ENCODE measurements at places on chromosomes 1 and 21.

GRCh38 chr1:160358073-160358472 is 8.8 kb upstream of the NHLH1 start:
- no peak for DNase-seq

GRCh38 chr1:151540982-151541377 is 871 bp downstream of the TUFT1 start:
- no peak for DNase-seq

GRCh38 chr1:241776911-241777310 is 71.1 kb upstream of the EXO1 start:
- DNase-seq = peak; percentile 20

DNA sequence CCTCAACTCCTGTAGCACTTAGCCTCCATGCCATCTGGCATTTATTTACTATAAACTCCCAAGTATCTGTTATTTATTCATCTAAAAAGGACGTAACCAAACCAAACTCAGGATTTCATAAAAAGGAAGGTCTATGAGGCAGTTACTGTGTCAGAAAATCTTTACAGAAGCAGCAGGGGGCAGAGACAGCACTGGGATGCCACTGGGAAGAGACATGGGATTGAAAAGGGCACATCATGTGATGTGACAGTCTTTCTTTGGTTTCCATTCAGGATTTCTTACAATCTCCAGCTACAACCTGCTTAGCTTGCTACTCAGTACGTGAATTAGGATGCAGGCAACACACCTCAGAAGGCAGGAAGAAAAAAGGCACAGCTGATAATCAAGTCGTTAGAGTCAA is 31.2 kb downstream of the SPRTN start:
- DNase-seq = no peak

DNA sequence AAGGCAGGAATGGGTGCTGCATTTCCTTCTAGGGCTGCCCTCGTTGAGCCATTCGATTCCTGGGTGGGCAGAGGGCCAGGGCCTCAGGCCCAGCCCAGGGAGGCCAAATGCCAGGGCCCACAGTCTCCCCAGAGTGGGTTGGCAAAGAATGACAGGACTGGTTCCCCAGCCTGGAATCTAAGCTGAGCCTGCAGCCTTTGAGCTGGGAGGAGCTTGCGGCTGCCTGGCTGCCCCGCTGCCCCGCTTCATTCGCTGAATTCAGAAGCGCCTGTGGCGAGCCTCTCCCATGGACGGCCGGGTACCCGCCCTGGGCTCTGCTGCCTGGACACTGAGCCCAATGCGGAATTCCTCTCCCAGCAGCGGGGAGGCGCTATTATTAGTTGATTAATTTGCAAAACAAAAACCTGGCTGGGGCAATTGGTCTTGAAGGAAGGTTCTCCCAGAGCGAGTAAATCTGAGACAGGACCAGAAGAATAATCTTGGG is 32.3 kb upstream of the TARDBP start:
- DNase-seq = no peak

DNA sequence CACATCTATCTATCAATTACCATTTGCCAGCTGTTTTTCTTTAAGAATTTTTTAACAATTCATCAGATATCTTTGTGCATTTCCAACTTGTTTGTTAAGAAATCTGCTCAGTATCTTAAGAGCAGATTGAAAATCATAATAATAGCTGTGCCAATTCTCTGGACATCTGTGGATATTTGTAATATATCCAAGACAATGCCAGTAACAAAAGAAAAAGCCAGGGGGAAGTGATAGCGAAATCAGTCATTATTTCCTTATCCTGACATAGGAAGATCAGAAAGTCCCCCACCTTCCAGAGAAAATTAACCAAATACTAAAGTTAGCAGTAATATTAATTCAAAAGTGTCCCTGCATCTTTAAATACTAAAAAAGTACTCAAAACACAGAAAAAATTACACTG is 217.1 kb downstream of the RERE start:
- no peak for DNase-seq

GRCh38 chr1:241994171-241994570 is 4.7 kb downstream of the MAP1LC3C start:
- no peak for DNase-seq

GRCh38 chr1:183804916-183805841 is at the start of gene RGL1:
Gene RGL1, plus strand, starts transcription at chr1:183805120. Its CDS starts 178 bp downstream, at chr1:183805298.
- no peak for DNase-seq

DNA sequence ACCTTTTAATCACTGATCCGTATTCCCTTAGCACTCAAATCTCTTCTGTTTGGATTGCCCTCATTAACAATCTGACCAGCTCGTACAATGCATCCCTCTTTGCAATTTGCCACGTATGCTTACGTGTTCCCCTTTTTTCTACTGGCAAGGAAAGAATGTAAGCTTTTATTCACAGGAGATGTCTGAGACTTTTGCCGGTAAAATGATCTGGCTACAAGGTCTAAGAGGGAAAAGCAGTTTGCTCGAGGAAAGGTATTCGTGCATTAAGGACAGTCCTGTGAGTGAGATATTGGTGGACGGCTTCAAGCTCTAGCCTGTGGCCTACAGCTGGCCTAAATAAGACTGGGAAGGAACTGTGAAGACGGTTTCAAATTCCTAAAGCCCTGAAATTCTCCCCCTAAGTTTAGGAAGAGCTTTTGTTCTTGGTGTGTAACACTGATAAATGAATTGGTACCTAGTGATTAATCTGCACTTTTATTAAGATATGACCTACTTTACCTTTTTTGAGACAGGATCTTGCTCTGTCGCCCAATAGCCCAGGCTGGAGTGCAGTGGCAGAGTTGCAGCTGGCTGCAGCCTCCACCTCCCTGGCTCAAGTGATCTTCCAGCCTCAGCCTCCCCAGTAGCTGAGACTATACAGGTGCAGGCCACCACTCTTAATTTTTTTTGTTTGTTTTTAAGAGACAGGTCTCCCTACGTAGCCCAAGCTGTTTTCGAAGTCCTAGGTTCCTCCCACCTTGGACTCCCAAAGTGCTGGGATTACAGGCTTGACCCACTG is 895 bp upstream of the UBR4 start:
- DNase-seq = no peak

DNA sequence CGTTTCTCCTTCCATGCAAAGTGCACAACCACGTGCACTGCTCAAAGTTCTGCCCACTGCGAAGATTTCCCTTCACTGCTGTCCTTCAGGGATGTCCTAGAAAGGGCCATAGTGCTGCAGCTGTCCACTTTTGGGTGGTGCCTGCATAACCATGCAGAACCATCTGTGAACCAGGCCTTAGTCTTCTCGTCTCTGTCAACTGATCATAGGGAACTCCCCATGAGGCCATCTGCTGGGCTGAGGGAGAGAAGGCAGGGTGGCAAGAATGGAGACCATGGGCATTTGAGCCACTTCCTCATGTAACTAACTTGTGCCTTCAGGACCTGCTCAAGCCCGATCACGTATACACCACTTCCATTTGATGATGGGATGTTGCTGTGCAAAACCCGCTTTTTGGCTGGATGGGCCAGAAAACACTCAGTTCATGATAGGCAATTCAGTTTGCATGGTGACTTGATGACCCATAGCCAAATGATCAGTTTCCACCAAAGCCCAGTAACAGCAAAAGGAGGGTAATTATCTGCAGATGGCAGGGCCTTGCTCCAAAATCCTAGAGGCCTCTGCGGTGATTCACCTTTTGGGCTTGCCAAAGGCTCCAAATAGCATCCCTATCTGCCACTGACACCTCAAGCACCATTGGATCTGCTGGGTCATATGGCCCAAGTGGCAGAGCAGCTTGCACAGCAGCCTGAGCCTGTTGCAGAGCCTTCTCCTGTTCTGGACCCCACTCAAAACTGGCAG is 9.5 kb downstream of the ST6GALNAC5 start:
- no peak for DNase-seq

GRCh38 chr1:240967070-240967724 is 355.2 kb upstream of the GREM2 start:
- no peak for DNase-seq

GRCh38 chr21:32537569-32537881 is 47.8 kb downstream of the TCP10L start:
- no peak for DNase-seq

- no peak for DNase-seq
These were observed 16.9 kb upstream of the SAMD11 start for GRCh38 chr1:906600-907420.

DNA sequence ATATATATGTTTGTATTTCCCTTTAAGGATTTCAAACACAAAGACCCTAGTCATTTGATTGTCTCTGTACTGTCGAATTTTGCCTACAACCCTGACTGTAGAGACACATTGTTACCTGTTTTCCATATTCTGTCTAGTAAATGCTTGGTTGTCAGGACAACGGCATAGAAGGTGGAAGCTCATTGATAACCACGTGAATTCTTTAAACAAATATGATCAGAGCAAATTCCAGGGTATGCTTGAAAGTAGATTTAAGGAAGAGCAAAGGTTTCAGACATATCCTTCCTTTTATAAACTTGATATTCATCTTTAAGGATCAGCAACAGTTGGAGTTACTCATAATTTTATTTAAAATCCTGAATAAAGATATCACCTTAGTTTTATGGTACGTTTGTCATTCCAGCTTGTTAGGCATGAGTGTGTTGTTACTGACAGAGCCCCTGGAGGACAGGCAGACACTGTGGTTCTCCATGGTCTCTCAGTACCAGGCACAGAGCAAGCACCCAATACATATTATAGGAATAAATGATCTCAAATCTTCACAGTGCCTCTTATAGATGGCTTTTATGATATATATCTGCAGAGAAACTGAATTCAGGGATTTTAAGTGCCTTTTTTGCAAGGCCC is 203.2 kb downstream of the FGGY start:
- no peak for DNase-seq

GRCh38 chr1:200786788-200787187 is 48.1 kb downstream of the CAMSAP2 start:
- DNase-seq = no peak

- DNase-seq = no peak
These were observed 16.4 kb downstream of the CCN1 start for GRCh38 chr1:85596947-85597346.

DNA sequence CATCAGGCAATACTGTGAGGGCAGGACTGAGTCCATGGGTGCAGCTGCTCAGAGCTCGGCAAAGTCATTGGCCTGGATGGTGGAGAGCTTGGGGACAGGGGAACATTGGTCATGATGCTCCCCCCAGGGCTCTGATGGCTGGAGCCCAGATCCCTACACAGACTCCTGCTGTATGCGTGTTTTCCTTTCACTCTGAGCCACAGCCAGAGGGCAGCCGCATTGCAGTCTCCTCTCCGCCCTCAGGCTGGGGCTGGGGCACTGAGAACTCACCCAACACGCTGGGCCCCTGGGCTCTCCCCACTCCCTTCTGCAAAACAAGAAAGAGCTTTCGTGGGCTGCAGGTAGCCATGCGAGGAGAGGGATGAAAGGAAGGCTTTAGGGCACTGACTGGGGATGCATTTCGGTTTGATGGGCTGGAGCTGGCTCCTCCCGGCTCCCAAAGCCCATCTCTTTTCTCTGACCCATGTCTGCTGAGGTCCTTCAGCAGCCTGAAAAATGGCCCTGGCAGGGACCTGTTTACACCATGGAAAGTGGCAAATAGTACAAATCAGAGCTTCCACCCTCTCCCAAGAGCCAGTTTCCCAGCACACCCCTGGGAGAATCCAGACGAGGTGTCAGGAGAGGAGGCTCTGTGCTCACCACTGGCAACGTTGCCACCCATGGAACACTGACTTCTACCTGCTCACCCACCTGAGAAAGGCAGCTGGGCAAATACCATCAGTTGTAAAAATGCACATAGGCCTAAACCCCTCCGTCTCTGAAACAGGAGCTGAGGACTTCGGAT is 43.8 kb downstream of the CAPN2 start:
- no peak for DNase-seq

DNA sequence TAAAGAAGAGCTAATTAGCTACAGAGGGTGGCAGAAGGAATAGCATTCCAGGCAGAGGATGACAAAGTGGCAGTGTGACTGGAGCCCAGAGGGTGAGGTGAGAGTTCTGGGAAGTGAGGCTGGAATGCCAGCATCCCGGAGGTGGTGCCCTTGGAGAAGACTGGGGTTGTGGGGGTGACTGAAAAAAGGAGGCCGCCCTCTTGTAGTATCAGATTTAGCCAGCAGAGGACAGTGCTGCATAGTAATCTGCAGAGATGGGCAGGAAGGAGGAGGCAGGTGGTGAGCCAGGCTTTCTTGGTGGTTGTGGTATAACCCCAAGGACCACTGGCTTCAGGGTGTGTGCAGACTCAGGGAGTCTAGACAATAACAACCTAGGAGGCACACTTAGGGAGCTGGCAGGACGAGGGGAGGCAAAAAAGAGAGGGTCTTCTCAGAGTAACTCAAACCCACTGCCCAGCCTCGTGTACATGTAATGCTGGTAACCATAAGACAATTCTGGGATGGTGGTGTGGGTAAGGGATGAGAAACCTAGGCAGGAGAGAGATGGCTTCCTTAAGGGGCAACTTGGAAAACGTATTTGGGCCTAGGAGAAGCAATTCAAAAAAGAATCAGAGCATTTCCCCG is 30.5 kb downstream of the MROH7 start:
- DNase-seq = peak; percentile 20

DNA sequence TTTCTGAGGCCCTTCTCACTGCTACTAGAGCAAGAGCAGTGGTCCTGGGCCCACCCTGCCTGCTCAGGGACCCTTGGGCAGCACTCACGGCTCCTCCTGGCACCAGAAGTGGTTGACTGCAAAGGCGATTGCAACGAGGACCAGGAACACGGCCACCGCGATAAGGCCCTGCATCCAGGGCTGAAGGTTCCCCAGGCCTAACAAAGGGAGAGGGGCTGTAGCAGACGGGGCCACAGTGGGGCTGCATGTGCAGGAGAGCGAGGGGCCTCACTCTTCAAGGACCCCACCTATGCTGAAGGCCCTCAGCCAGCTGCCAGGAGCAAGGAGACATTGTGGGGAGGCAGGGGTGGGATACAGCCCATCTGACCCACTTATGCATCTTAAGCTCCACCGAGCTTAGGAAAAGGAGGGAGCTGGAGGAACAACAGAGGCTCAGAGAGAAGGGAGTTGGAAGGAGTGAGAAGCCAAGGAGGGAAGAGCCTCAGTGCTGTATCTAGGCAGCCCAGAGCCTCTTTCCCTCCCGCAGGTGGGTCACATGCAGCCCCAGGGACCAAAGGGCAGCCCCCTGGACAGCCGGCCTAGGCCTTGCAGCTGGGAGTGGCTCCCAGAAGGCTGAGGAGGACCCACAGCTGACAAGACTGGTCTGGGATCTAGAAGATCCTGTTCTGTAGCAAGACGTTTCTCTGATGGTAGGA is 2.5 kb downstream of the PDZK1IP1 start:
- no peak for DNase-seq

DNA sequence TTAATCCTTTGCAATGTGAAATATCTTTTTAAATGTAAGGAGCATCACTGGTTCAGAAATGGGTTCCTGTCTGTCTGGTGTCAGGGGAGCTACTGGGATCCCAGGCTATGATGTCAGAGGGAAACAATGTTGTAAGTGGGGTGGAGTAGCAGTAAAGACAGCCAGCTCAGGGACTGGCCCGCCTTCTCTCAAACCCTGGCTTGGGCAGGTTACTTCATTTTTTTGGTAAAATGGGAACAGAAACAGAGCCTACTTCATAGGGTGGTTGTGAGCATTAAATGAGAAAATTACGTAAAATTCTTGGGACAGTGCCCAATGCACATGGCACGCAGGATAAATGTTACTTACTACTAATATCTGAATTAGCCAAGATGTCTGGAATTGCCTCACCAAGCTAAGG is 30.7 kb upstream of the IL20 start:
- DNase-seq = no peak
